ENCODE measurements at places on chromosomes 3 and 15. TPM values are rescaled to one million over a fixed set of nuclear protein-coding genes. Genes with fewer than 3 reads are reported as not detected.

SCN11A gene
- total RNA-seq, result under 0.01 TPM

PLA2G4E gene
- total RNA-seq, result not detected

BAHD1 gene
- total RNA-seq, result 13.7 TPM

ARPC4 gene
- 236 TPM for total RNA-seq

SEMA3G gene
- 0.97 TPM for total RNA-seq

C3orf70 gene
- 1.3 TPM for total RNA-seq

SERP1 gene
- total RNA-seq, result 165 TPM

AMIGO3 gene
- 1.5 TPM for total RNA-seq

PAQR5 gene
- total RNA-seq, result 3.5 TPM

CPN2 gene
- not detected for total RNA-seq

NUSAP1 gene
- total RNA-seq, result 11.2 TPM

TRIM42 gene
- not detected for total RNA-seq

SLITRK3 gene
- total RNA-seq, result not detected

LRRK1 gene
- total RNA-seq, result 21.0 TPM

SYNPR gene
- total RNA-seq, result not detected

GPR171 gene
- not detected for total RNA-seq

FBXO40 gene
- not detected for total RNA-seq

CACNA1D gene
- total RNA-seq, result 0.97 TPM

FBXL22 gene
- total RNA-seq, result 1.1 TPM
